Stimulated activated CD8-positive, alpha-beta memory T cell treated with anti-CD3 and anti-CD28 coated beads, Interleukin-4, amount 100 ng/mL, for 4 hours (primary cell): ENCODE measurements at places on chromosomes 7 and 10.

- DNase-seq = no peak
Observed at GRCh38 chr10:19014034-19014433, 34.6 kb upstream of the MALRD1 start.

DNA sequence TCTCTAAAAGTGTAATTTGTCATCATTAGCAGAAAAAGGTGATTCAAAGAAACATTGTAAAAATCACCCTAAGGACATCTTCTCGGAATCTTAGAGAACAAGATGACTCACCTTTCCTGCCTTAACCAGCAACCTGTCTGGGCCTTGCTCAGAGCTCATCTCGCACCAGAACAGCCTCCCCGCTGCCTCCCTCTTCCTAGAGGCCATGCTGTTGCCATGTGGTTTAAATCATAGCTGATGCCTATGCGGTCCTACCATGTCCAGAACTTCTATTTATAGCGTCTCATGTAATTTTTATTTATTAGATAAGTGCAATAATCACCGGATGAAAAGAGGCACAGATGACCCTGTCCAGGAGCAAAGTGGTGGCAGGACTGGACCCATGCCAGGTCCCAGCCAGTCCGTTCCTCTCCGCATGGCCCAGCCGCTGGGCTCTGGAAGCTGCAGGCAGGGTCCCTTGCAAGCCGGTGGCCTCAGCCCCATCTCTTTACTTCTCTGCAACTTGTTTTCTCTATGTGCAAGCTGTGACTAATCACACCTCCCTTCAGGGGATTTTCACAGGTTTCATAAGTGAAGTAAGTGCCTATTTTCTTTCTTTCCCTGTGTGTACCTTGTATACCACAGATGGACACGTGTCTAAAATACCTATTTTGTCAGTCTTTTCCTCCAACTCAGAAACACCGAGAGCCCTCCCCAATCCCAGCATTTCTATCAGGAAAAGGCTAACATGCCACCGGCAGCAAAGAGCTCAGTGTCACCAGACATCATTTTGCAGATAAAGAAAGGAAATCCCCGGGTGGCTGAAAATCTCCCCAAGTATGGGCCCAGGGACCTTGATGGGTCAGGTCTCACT lies 27.1 kb downstream of the KLF6 start:
- no peak for DNase-seq

DNA sequence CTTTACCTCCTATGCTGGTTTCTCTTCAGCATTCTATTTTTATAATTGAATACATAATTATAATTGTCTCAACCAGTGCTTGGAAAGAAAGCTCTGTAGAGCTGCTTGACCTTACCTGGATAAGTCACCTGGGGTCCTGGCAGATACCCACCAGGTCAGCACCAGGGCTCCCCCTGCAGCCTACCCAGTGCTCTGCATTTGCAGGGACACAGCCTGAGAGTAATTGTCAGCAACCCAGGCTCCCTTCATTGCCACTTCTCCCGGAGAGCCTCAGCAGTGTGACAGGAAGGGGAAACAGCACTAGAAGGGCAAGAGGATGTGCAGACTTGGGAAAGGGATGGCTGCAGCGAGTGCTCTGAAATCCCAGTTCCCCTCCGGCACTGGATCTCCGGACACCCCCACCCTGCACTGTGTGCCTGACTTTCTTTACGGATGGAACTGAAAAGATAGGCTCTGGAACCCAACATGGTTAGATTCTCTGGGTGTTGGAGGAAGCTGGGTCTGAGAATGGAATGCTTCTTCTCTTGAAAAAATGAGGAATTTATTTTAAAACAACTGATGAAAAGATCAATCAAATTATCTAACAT lies 11.4 kb upstream of the PAX4 start:
- DNase-seq = no peak

- DNase-seq = no peak
Observed at GRCh38 chr10:44513591-44513990, 128.7 kb upstream of the CXCL12 start.
